ENCODE measurements at places on chromosomes 5 and 9. TPM values are rescaled to one million over a fixed set of nuclear protein-coding genes. Genes with fewer than 3 reads are reported as not detected.

GRCh38 chr9:107738789-107739188 is 249.2 kb upstream of the KLF4 start:
- no peak for DNase-seq

GRCh38 chr5:4068171-4068570 is 472.5 kb downstream of the IRX1 start:
- no peak for DNase-seq

GRCh38 chr9:110590816-110591215 is 11.3 kb upstream of the SVEP1 start:
- no peak for DNase-seq

- DNase-seq: no peak
Observed at GRCh38 chr9:96086936-96087571, 211.6 kb downstream of the ERCC6L2 start.

GRCh38 chr9:124779368-124780059 is 2.6 kb downstream of the OLFML2A start:
- peak; percentile 83 for DNase-seq

DNA sequence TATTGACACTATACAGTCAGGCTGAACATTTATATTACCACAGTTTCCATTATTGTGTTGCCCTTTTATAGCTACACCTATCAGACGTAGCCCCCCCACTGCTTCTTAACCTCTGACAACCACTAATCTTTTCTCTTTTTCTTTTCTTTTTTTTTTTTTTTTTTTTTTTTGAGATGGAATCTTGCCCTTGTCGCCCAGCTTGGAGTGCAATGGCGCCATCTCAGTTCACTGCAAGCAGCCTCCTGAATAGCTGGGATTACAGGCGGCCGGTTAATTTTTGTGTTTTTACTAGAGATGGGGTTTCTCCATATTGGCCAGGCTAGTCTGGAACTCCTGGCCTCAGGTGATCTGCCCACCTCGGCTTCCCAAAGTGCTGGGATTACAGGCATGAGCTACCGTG is 75.4 kb downstream of the UHRF2 start:
- DNase-seq: no peak

GRCh38 chr5:154435226-154435625 is 10.6 kb upstream of the SAP30L start:
- no peak for DNase-seq

GRCh38 chr5:10736354-10736753 is 24.7 kb downstream of the DAP start:
- no peak for DNase-seq

- DNase-seq: no peak
Observed at GRCh38 chr5:117072439-117072838, 497.8 kb upstream of the SEMA6A start.

DNA sequence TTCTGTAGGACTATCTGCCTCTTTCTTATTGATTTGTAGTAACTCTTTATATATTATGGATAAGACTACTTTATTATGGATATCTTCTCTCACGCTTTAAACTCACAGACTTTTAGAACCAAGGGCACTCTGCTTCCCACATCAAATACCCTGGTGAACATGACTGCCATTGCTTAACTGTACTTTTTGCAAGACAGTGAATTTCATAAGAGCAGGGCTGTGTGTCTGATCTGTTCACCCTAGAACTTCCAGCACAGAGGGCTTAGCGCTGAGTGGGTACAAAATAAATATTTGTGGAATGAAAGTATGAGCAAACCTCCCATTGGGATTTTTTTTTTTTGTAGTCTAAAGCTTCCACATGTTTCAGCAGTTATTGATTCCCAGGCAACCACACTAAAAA is 84.8 kb downstream of the CFAP77 start:
- no peak for DNase-seq

The STPG3 gene
- total RNA-seq: not detected

DNA sequence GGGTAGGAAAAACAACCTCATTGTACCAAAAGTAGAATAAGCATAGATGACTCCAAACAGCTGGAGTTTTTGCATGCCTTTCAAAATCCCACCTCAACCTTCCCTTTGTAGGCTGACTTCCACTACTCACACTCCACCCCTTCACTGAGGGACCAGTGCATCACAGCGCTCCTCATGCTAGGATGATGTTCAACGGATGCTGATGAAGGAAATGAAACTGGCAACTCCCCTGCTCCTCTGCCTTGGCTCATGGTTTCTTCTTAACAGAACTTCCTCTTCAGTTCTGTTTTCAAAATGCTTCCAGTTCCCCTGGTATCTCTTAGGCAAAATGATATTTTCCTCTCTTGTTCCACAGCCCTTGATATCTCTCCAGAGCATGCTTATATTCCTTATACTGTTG is 29.0 kb downstream of the LIFR start:
- no peak for DNase-seq

The ARAP3 gene
- 3.6 TPM for total RNA-seq

The SH2D3C gene
- total RNA-seq: 0.05 TPM

Data from renal cortical epithelial cell (primary cell).